Small intestine (tissue), 16 donors: ENCODE measurements at places on chromosomes 6 and 20.

DNA sequence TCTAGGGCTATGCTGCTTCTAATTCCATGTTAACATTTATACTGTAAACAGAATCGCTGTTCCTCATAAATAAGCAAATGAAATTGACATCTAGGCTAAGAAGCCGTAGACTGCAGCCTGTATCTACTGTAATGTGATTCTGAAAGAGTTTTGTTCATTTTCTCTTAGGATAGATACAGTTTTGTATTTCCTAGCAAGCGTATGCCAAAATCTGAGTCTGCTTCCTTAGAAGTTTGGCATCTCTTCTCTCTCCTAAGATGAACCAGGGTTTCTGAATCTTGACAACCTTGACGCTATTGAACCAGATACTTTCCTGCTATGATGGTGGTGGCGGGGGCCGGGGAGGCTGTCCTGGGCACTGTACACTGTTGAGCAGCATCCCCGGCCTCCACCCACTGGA lies 198.0 kb downstream of the TSHZ2 start:
- DNase-seq, result no peak

GRCh38 chr20:24638591-24639548 lies 169.4 kb downstream of the SYNDIG1 start:
- peak; percentile 15 for DNase-seq

DNA sequence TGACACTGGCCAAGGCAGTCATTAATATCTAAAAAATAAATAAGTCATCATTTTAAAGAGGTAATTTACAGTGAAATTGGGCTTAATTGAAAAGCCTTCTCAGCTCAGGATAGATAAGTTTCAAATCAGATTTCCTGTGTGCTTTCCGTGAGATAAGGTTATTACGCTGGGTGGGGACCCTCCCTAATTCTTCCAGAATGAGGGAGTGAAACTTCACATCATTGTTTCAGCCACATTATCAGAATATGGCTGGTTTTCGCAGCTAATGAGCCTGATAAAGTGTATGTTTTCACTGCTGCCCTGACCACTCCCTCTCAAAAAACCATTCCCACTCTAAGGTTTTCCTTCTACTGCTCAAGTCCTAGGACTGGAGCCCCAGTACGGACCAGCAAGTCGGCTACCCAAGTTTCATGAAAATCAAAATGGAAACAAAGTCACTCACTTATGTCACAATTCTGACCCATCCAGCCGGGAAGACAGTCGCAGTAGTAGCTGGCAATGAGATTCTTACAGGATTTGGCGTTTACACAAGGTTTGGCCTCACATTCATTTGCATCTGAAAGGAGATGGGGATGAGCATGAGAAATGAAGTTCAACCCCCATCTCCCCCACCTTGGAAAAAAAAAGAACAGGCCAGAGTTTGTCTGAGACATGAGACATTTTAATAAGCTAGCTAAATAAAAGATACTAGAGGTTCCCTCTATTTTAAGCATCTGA lies 24.6 kb downstream of the JAG1 start:
- DNase-seq, result no peak

- no peak for DNase-seq
These were observed 54.1 kb downstream of the ELOVL5 start for GRCh38 chr6:53294611-53295010.

GRCh38 chr6:101163611-101164010 lies 229.9 kb upstream of the GRIK2 start:
- DNase-seq, result no peak

DNA sequence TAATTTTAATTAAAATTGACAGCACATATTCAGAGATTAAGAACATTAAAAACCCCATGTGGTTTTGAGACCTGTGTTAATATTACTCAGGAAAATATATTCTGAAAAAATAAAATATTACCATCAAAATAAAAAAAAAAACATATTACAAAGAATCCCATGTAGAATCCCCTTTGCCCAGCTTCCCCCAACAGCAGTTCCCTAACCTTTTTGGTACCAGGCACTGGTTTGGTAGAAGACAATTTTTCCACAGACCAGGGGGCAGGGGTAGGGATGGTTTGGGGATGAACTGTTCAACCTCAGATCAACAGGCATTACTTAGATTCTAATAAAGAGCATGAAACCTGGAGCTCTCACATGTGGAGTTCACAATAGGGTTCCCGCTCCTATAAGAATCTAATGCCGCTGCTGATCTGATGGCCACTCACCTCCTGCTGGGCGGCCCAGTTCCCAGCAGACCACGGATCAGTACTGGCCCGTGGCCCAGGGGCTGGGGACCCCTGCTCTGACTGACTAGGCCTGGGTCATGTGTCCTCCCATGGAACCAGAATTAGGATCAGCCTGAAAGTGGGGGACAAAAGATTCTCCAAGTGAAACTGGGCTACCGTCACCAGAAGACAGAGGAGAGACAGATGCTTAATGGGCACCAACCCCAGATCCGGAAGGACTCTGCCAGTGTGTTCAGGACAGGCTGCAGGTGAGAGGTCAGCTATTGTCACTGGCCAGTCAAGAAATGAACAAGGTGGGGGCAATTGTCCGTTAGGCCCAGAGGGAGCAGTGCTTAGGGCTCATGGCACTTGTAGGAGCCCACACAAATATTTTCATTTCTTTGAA lies 235.5 kb downstream of the PREX1 start:
- DNase-seq, result no peak

- no peak for DNase-seq
These were observed 50.6 kb upstream of the MAP7 start for GRCh38 chr6:136600818-136601217.

- peak; percentile 97 for DNase-seq
These were observed 25.3 kb upstream of the TOP1 start for GRCh38 chr20:41003143-41003935.

GRCh38 chr20:22758815-22759214 lies 174.4 kb upstream of the FOXA2 start:
- no peak for DNase-seq

DNA sequence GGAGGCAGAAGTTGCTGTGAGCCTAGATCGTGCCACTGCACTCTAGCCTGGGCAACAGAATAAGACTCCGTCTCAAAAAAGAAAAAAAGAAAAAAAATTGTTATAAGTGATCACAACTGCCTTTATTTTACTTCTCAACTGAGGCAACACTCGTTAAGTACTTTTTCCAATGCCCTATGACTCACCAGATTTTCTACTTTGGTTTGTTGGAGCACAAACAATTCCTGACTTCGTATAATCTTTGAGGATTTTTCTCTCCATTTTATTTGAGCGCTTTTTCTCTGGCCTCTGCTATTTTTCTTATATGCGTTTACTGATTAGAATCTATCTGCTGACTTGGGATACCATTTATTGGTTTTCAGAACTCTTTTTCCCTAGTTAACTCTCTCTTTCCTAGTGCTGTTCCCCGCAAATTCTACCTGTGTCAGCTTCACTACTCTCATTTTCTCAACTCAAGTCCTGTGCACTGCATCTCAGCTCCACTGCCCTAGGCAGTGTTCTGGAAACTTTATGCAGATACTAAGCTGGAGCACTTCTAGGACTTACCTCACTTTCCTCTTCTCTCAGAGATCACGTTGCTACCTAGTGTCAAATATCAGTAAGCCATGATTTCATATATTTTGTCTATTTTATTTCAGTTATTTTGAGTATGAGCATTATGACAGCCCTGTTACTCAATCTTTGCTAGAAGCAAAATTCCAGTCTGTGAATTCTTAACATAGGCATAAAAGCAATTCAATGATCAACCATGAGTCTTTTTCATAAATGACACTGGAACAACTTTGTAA lies 1120.1 kb upstream of the CITED2 start:
- DNase-seq, result no peak

GRCh38 chr6:16760516-16761470 lies at the start of gene ATXN1:
Gene ATXN1 (minus strand): TSS chr6:16761460.
- DNase-seq, result peak; percentile 58

- no peak for DNase-seq
These were observed 1111.4 kb upstream of the CITED2 start for GRCh38 chr6:140485740-140486449.

DNA sequence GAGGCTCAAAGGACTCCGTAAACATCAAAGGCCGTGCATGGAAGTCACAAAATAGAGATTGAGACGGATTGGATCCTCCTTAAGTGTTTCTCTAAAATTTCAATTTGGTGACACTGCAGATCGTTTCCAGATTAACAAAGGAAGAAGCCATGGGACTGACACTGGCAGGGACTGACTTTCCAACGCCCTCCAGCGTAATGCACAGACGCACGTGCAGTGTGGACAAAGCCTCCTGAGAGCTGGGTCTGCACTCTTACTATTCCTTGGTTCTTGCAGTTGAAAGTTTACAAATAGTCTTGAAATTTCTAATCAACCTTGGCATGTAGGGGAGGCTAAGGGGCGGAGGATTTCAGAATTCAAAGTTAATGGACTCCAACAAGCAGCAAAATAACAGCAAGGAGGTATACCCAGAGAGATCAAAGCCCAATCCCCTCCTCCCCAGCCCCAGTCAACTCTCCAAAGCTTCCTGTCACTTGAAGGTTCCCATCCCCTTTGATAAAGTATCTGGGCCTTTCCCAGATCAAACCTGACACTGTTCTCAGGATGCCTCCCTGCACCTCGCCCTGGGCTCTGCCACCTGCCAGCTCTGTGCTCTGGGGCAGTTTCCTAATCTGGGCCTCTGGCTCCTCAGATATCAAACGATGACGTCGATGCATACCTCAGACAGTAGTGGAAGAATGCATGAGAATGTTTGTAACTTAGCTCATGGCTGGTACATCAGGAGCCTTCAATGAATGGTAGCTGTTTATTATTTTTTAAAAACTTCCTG lies 106.5 kb upstream of the TRAF3IP2 start:
- peak; percentile 21 for DNase-seq

DNA sequence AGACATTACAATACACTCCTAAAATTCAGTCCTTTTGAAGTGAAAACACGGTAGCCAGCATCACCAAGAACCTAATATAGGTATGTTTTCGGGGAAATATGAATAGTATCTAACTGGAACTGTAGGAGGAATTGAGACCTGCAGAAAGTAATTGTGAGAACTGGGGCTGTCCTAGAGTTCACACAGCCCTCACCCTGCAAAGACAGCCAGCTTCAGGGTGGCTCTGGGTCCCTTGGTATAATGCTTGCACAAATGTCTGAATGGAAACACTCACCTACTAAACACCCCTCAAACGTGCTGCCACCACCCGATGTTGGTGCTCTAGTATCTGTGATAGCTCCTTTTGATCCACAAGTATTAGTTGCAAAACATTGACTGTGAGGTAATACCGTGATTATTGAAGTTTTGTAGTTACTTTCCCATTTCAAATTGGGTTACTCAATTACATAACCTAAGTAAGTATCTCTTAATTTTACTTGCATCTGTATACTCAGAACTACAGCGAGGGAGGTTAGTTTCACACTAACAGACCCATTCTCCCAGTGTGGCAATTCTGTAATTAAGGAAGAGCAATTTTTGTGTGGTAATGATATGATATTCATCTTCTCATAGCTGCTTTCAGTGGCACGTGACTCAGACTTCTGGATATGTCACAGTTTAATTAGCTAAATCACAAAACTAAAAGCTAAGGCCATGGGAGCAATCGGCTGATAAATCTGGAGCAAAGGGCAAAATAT lies 129.5 kb downstream of the INSM1 start:
- no peak for DNase-seq

DNA sequence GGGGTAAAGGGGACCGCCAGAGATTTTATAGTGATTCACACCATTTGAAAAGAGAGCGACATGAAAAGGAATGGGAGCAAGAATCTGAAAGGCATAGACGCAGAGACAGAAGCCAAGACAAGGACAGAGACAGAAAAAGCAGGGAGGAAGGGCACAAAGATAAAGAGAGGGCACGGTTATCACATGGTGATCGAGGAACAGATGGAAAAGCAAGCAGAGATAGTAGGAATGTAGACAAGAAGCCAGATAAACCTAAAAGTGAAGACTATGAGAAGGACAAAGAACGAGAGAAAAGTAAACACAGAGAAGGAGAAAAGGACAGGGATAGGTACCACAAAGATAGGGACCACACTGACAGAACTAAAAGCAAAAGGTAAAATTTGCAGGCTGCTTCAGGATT lies 77.7 kb downstream of the PHF3 start:
- no peak for DNase-seq

DNA sequence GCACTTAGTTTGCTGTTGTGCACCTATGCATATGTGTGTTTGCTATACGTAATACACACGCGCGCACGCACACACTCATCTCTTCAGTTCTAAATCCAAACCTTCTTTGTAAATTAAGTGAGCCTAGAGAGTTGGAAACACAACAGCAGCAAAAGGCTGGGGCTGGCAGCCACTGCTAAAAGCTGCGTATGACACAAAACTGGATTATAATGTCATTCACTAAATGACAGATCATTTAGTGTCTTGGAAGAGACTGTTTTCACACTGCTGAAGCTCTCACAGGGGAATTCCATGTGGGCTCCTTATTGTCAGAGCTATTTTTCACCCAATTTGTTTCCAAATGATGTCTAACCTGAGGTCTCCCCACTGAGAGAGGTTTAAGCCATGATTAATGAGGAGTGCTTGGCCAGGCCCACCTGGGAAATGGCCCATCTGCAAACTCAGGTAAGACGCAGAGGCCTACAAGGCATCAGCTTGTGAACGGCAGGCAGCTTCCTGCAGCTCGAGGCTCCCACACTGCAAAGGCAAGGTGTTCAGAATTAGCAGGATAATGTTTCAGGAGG lies 94.2 kb downstream of the OLIG3 start:
- DNase-seq, result no peak

DNA sequence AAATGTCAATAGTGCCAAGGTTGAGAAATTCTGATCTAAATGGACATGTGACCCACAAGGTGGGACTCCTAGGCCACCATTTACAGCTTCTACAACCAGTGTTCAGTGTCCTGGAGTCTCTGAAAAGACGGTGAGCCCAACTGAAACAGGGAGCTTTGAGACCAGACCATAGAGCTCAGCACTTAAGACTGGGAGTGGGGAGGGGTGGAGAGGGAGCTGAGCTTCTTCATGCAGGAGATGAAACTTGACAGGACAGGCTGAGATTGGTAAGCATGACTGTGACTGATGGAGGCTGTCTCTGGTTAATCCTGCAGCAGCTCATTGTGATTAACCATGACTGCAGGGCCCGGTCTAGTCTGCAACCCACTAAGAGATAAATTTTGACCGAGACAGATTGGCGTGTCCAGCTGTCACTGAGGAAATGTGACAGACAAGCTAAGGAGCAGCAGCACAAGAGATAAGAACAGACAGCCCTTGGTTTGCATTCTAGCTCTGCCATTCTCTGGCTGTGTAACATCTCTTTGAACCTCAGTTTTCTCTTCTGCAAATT lies 1.4 kb upstream of the AAR2 start:
- DNase-seq, result no peak
